H9 (cell line): ENCODE measurements at places on chromosomes 7 and 10. TPM values are rescaled to one million over a fixed set of nuclear protein-coding genes. Genes with fewer than 3 reads are reported as not detected.

DNA sequence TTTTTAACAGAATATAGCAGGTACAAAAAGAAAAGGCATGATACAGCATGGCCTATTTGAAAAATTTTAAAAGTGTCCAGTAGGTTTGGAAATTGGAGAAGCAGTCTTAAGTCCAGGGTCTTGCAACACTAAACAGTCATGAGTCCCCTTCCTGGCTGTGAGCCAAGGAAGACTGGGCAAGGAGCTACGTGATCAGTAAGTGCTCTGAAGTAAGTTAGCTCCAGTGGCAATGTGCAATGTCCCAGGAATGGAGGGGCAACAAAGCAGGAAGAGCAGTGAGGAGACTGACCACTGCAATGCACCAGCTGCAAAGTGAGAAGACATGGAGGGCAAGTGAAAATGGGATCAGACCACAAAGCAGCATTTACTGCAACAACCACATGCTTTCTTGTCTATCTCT, 72.9 kb upstream of the GRID1 start:
- H3K27me3 ChIP-seq = no peaks in the 10 kb centered on the region; the same call in 1 of the 2 replicates
- H3K4me3 ChIP-seq = no peak overlapping the region
- H3K36me3 ChIP-seq = peaks cover 56% of the 10 kb centered on the region
- no peak overlapping the region for H3K27ac ChIP-seq
- no peaks in the 10 kb centered on the region for H3K4me1 ChIP-seq

DNA sequence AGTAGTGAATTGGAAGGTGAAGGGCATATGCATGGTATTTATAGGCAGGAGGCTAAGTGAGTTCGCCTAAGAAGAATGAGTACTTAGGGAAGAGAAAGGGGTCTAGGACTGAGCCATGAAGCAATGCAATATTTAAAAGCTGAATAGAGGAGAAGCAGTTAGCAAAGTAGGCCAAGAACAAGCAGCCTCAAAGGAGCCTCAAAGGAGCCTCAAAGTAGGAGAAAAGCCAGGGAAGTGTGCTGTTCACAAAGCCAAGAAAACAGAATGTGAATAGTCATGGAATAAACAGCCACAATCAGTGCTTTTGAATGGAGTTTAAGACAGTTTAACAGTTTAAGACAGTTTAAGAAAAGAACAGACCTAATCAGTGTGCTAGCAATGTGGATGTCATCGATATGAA, 762.0 kb downstream of the SORCS1 start:
- H3K36me3 ChIP-seq = no peaks in the 10 kb centered on the region
- H3K27ac ChIP-seq = no peak overlapping the region
- no peak overlapping the region for H3K4me3 ChIP-seq

Gene ANKRD30A
- not detected in 2 replicates for total RNA-seq

Gene NRF1
- total RNA-seq = 19.3 and 20.0 TPM in 2 replicates

- no peaks in the 10 kb centered on the region for H3K27me3 ChIP-seq
- H3K36me3 ChIP-seq = peaks cover 12% of the 10 kb centered on the region
- H3K4me3 ChIP-seq = no peak overlapping the region
- H3K27ac ChIP-seq = peak overlapping the region; percentile 23
Observed at GRCh38 chr7:101140746-101141382, 13.4 kb upstream of the AP1S1 start.

- no peak for DNase-seq
- H3K4me1 ChIP-seq = no peaks in the 10 kb centered on the region
- no peaks in the 10 kb centered on the region for H3K36me3 ChIP-seq
- H3K27me3 ChIP-seq = peaks cover 4% of the 10 kb centered on the region
- no peak overlapping the region for H3K27ac ChIP-seq
- no peak overlapping the region; the same call in 2 of the 3 replicates for H3K4me3 ChIP-seq
Observed at GRCh38 chr10:23342213-23342884, 2.2 kb downstream of the C10orf67 start.

GRCh38 chr7:141646826-141647480, 55.0 kb downstream of the DENND11 start:
- no peaks in the 10 kb centered on the region for H3K27me3 ChIP-seq
- no peaks in the 10 kb centered on the region for H3K4me1 ChIP-seq
- peaks cover 4% of the 10 kb centered on the region; the same call in 1 of the 3 replicates for H3K36me3 ChIP-seq
- H3K27ac ChIP-seq = no peak overlapping the region
- H3K4me3 ChIP-seq = no peak overlapping the region
- DNase-seq = no peak

GRCh38 chr7:50151001-50151400, 58.0 kb upstream of the ZPBP start:
- H3K4me3 ChIP-seq = no peak overlapping the region
- DNase-seq = no peak
- no peaks in the 10 kb centered on the region for H3K27me3 ChIP-seq
- no peaks in the 10 kb centered on the region for H3K4me1 ChIP-seq
- H3K36me3 ChIP-seq = no peaks in the 10 kb centered on the region
- H3K27ac ChIP-seq = no peak overlapping the region

Gene SLC18A3
- not detected in 2 replicates for total RNA-seq

Gene TSPAN12
- 6.6 and 8.7 TPM in 2 replicates for total RNA-seq
